ENCODE measurements at places on chromosomes 1 and 21.

DNA sequence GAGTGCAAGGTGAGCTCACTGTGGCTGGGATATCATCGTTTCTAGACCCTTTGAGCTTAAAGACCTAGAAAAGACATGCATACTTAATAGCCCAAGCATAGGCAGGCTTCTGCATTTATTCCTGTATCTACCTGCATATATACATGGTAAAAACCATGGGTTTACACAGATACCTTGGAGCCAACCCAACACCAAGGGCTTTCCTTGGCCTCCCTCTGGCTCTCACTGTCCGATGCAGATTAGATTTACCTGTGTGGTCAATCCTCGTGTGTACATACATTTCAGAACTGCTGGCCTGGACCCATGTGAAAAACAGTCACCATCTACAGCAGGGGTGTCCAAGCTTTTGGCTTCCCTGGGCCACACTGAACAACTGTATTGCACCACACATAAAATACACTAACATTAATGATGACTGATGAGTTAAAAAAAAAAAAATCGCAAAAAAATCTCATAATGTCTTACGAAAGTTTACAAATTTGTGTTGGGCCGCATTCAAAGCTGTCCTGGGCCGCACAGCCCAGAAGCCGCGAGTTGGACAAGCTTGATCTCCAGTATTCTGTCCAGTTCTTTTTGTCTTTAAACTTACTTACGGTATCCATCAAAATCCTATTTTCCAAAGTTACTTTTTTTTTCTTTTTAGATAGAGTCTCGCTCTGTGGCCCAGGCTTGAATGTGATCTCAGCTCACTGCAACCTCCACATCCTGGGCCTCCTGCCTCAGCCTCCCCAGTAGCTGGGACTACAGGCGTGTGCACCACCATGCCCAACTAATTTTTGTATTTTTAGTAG, 43.5 kb downstream of the WDR4 start:
- no peak for DNase-seq

DNA sequence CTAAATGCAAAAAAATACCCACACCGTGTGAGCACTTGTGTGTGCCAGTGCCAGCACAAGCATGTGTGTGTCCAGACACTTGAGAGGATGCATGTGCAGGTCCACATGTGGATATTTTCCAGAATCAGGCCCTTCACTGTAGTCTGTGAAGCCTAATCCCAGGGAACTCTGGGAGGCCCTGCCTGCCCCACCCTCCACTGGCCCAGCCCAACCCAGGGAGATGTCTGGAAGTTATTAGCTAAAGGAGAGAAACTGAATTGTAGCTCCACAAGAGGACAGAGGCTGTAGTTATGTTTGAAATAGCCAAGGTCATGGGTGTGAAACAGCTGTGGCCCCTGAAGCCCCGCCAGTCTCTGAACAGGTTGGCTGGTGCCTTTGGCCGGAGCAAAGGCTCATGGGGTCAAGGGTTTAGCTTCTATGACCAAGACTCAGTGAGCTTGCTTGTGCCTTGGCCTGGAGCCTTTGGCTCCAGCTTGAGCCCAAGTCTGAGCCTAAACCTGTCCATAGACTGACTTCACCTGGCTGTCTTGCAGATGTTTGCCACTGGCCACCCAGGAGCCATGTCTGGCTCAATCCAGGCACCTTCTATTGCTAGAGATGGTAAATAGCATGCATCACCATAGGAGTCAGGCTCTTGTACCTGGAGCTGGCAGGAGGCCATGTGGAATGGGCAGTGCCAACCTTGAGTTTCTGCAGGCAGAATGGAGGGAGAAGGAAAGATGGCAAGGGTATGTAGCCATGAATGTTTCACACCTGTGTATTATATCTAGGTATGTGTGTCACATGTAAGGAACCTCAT, 69.9 kb downstream of the TMEM53 start:
- DNase-seq = no peak

- no peak for DNase-seq
Measured at GRCh38 chr1:43671193-43671592, 21.2 kb downstream of the KDM4A start.

DNA sequence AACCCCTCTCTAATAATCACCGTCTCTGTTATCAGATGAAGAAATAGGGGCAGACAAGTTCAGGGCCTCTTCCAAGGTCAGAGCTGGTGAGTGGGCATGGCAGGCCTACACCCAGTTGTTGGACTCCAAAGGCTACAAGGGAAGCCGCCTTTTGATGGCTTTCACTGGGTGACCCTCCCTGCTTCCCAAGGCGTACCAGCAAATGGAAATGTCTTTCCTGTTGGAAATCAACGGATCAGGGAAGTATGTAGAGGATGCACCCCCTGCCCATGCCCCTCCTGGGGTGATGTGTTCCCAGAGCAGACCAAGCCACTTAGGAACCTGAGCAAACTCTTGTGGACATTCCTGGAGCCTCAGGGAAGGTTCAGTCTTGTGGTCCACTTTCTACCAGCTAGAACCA, 47.4 kb downstream of the LGR6 start:
- DNase-seq = no peak

DNA sequence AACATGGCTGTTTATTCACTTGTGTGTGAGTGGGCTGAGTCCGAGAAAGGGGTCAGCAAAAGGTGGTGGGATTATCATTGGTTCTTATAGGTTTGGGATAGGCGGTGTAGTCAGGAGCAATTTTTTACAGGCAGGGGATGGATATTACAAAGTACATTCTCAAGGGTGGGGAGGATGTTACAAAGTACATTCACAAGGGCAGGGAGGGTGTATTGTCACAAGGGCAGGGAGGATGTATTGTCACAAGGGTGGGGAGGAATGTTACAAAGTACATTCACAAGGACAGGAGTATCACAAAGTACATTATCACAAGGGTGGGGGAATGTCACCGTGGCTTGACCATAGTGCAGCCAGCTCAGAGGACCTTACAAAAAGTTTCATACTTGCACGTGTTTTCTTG, 31.1 kb upstream of the ITLN2 start:
- no peak for DNase-seq

DNA sequence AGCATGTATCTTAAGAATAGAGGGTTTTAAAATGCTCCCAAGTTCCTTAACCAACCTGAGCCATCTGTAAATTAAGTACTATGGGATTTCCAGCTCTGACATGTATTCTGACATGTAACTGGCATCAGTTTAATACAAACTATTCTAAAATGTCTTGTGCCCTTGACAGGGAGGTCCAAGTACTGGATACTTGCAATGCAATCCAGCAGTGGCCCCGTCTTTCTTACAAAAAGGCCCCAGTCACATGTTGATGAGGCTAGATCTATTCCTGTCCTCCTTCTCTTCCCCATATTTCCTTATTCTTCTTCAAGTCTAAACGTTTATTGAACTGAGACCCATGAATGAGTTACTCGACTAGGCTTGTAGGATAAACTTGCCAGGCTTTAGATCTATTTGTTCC, 46.4 kb downstream of the MRPL39 start:
- no peak for DNase-seq

- DNase-seq = no peak
Measured at GRCh38 chr1:20223106-20223505, 36.8 kb upstream of the PLA2G2C start.

DNA sequence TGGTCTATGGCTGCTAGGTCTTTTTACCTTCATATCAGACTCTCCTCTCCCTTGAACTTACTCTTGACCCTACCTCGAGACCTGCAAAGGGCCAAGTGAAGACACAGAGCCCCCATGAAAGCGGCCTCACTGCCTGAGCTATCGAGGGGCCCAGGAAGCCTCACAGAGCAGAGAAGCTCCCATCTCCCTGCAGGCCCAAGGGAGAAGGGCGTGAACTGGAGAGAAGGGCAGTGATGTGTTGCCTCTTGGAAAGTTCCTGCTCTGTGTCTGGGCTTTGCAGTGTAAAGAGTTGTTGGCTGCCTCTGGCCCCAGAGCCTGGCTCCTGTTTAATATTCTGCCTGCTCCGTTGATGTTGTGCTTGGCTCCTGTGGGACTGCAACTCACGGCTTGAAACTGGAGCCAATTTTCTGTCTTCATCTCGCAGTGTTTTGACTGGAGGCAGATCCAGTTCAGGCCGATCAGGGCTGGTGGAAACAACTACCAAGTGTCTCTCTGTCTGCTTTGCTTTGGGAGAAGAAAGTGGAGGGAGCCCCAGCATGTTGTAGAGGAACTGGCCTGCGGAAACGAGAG, 4.3 kb downstream of the SERTAD4 start:
- DNase-seq = peak; percentile 62

DNA sequence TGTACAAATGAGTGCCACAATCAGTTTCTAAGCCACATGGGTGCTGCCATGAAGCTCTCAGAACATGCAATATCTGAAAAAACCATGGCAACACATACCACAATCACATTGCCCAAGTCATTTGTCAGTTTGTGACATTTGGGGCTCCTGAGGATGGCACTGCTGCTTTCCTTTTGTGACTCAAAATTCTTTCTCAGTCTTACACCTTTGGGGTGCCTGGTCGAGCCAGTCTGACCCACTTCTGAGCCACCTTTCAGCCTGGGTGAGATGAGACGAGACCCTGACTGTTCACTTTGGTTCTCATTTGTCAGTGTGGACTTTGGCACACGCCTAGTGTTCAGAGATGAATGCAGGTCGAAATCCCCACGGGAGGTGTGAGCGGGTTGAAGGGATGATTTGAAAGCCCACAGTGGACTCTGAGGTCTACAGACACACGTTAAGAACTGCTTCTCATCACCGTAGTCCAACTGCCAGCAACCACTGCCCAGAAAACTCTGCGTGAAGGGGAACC, 8.0 kb downstream of the BATF3 start:
- DNase-seq = no peak

DNA sequence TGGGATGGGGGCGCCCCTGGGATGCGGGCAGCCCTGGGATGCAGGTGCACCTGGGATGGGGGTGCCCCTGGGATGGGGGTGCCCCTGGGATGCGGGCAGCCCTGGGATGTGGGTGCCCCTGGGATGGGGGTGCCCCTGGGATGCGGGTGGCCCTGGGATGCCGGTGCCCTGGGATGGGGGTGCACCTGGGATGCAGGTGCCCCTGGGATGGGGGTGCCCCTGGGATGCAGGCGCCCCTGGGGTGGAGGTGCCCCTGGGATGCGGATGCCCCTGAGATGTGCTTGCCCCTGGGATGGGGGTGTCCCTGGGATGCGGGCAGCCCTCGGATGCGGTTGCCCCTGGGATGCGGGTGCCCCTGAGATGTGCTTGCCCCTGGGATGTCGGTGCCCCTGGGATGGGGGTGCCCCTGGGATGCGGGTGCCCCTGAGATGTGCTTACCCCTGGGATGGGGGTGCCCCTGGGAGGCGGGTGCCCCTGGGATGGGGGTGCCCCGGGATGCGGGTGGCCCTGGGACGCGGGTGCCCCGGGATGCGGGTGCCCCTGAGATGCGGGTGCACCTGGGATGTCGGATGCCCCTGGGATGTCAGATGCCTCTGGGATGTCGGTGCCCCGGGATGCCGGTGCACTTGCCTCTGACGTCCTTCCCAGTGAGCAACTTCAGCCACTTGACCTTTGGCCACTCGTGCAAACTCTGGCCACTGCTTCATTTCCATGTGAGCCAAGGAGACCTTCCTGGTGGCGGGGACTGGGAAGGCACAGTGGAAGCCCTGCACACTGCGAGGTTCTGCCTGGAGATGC, 37.3 kb upstream of the SLC19A1 start:
- DNase-seq = no peak

GRCh38 chr1:163440090-163440489, 118.3 kb downstream of the NUF2 start:
- no peak for DNase-seq

DNA sequence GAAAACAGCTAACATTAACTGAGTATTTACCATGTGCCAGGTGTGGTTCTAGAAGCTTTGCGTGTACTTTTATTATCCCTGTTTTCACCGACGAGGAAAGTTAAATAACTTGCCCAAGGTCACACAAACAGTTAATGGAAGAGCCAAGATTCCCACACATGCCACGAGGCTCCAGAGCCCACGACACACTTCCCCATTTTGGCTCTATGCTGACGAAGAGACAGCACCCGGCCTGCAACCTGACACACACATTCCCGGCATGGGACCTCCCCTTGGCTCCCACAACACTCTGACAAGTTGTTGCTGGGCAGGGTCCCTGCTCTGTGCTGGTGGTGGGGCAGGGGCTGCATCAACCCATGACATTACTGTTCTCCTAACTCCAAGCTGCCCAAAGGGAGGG, 52.8 kb downstream of the RAP1GAP start:
- DNase-seq = no peak

DNA sequence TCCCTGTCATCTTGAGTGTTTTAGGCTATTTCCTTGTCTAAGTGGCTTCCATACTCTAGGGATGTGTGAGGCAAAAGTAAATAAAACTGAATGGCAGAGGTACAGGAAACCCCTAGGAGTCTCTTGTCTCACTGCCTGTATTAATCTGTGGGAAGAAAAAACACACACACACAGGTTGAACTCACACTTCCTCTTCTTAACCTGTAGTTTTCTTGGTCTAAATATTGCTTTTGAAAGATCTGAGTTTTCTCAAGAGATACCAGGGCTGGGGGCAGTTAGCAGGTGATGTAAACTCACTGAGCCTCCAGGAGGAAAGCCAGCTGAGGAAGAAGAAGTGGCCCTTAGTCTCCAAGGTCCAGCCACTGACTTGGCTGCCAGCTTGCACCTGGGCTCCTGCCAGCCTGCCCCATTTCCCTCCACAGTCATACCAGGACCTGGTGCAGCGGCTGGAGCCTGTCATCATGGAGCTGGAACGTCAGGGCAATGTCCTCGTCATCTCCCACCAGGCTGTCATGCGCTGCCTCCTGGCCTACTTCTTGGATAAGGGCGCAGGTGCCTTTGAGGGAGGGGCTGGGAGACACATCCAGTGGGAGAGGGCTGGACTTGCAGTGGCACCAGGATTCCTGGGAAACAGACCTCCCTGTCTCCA, 16.9 kb downstream of the PFKFB2 start:
- no peak for DNase-seq

DNA sequence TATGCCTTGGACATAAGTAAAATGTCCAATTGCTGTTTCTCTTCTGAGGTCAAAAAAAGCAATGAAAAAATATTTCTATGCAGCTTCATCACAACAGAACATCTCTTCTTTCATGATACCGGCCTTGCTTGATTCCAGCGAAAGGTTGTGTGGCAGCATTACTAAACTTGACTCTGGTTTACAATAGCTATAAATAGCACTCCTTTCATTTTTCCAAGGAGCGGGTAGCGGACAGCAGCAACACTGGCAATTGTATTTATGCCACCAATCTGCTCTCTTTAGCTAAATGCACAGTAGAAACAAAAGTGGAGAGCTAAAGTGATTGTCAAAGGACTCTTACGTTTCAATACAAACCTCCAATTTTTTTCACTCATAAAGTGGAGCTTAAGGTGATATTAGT, 7.5 kb upstream of the DAB1 start:
- DNase-seq = no peak

GRCh38 chr21:35573472-35574374, 486.6 kb downstream of the SETD4 start:
- no peak for DNase-seq

GRCh38 chr1:37890378-37891014, 31.1 kb upstream of the MTF1 start:
- no peak for DNase-seq

GRCh38 chr1:96191165-96191564, 530.4 kb upstream of the PTBP2 start:
- DNase-seq = no peak

DNA sequence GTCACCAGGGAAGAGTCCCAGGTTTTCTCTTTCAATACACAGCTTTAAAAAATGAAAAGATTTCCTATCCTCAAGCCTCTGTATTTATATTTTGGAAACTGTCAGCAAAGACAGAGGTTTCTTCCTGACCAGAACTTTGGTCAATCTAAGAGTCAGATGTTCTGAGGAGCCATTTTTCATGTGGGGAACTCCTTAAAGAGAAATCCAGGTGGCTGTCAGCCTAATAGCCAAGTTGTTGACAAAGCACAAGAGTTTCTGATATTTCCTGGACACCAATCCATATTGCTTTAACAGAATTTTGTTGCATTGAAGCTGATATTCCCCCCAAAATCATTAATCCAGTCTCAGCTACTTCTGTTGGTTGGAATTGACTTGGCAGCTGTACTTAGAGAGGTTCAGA, 318.6 kb upstream of the NFIA start:
- DNase-seq = no peak
